ENCODE measurements at places on chromosomes 11 and 22.

DNA sequence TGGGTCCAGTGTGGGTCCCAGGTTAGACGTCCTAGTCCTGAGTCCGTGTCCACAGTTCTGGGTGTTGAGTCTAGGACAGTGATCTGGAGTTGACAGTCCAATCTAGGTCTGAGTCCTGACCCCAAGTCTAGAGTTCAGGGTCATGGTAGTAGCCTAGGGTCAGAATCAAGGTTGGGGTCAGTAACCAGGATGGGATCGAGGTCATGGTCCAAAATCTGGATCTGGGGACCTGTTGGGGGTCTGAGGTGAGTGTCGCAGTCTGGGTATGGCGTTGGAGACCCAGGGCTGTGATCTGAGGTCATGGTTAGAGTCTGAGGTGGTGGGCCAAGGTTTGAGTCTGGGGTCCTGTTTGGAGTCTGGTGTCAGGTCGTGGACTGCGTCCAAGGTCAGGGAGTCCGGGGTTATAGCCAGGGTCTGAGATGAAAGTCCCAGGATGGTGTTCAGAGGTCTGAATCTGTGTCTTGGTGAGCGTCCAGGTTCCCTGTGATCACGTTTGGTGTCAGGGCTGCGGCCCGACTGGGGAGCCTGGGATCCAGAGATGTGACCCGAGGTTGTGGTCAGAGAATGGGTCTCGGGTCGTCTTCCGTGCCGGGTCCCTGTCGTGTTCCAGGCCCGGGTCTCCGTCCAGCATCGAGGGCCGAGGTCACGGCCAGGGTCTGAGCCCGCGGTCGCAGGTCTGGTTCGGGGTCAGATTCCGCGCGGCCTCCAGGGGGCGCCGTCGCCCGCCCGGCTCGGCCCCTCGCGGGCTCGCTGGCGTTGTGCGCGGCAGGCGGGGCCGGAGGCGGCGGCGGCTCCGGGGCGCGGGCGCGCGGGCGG, 432 bp upstream of the GRK2 start:
- DNase-seq: peak; percentile 90

DNA sequence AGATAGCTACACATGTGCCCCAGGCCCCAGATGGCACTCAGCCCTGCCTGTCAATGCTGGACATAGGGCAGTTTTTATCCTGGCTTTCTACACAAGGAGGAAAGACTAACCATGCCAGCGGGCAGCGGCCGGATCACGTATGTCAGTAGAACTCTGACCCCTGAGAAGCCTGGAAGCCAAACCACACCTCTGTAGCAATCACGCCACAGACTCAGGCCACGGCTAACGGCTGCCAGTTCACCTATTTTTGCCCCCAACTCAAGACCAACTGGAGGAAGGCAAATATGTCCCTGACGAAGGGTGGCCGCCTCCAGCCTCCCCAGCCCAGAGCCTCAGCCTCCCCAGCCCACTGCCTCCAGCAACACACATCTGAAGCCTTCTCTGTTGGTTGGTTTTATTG, 7.2 kb upstream of the CD81 start:
- DNase-seq: no peak

DNA sequence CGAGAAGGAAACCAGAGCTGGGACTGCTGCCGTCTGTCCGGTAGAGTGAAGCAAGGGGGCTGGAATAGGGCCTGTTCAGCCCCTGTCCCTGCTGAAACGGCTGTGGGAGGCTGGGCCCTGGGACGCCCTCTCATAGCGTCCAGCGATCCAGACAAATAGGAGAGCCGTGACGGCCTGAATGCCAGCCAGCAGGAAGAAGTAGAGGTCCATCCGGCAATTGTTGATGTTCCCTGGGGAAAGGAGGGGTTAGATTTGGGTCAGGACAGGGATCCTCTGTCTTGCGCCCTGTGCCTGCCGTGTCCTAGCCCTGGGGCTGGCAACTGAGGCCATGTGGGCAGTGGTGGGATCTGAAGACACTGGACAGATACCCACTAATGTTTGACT, 12.9 kb downstream of the TMEM132A start:
- no peak for DNase-seq

DNA sequence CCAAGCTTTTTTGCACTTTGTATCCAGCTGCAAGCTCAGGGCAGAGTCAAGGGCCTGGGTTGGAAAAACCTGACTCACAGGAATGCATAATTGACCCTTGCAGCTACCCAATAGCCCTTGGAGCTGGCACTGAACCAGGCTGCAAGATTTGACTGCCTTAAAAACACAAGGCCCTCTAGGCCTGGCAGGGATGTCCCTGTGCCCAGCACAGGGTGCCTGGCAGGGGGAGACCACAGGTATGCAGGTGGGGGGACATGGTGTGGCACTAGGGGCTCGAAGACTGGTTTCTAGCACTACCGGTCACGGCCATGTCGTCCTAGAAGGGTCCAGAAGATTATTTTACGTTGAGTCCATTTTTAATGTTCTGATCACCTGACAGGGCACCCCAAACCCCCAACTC, 30.2 kb downstream of the SBF1 start:
- DNase-seq: no peak

- DNase-seq: peak; percentile 60
These were observed 195.9 kb downstream of the CSNK2A3 start for GRCh38 chr11:11157185-11157584.

GRCh38 chr11:128346804-128347203, 240.6 kb downstream of the ETS1 start:
- no peak for DNase-seq

GRCh38 chr11:131884461-131885073, 514.2 kb downstream of the NTM start:
- DNase-seq: no peak

GRCh38 chr22:27029584-27030130, 372.3 kb downstream of the MIAT start:
- DNase-seq: no peak

- DNase-seq: no peak
These were observed 7.0 kb downstream of the SERPING1 start for GRCh38 chr11:57604296-57605027.

- DNase-seq: peak; percentile 33
These were observed 47.0 kb upstream of the ADORA2A start for GRCh38 chr22:24380220-24380904.

GRCh38 chr22:48428631-48429371, 1398.9 kb downstream of the BRD1 start:
- DNase-seq: no peak

DNA sequence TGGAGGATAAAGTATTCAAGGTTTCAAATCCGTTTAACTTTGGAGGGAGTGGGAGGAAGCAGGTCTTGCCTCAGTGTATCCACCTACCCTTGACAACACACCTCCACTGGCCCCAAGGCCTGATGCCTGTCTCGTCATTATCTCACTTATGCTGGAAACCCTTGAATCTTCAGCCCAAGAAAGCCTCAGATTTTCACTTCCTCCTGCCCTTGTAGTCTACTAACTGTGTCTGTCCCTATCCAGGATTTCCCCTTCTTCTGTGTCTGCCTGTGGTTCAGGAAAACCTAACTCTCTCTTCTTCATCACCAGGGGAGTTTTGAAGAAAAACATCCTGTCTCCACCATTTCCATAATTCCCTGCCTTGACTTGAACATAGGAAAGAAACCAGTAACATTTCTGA, 56.1 kb downstream of the SYT9 start:
- DNase-seq: no peak

DNA sequence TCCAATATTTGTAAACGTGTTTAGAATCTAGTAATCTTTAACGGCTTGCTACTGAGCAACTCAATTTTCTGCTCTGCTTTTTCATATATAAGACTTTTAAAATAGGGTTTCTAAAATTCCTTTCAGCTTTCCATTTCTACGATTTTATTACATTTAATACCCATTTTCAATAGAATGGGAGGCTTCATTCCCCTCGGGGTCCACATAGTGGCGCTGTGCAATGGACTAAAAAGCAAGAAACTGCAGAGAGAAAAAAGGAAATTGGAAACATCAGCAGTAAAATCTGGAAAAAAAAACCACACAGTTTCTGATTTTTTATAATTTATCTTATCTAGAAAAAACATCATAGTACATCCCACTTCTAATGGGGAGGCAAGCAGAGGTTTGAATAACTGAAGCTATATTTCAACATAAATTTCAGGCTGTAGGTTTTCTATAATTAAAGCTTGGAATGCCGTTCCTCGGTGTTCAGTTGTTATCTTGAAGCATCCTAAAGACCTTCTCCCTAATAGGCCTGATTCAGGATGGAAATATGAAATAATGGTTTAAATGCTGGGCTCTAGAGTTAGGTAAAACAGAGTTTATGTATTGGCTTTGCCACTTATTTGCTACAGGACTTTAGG, 18.7 kb upstream of the JHY start:
- peak; percentile 65 for DNase-seq

- DNase-seq: no peak
These were observed 42.4 kb downstream of the PIK3C2A start for GRCh38 chr11:17165247-17165890.

- no peak for DNase-seq
These were observed 54.0 kb downstream of the GAB4 start for GRCh38 chr22:16954060-16954403.

GRCh38 chr11:109864834-109865547, 228.2 kb upstream of the ZC3H12C start:
- DNase-seq: no peak

DNA sequence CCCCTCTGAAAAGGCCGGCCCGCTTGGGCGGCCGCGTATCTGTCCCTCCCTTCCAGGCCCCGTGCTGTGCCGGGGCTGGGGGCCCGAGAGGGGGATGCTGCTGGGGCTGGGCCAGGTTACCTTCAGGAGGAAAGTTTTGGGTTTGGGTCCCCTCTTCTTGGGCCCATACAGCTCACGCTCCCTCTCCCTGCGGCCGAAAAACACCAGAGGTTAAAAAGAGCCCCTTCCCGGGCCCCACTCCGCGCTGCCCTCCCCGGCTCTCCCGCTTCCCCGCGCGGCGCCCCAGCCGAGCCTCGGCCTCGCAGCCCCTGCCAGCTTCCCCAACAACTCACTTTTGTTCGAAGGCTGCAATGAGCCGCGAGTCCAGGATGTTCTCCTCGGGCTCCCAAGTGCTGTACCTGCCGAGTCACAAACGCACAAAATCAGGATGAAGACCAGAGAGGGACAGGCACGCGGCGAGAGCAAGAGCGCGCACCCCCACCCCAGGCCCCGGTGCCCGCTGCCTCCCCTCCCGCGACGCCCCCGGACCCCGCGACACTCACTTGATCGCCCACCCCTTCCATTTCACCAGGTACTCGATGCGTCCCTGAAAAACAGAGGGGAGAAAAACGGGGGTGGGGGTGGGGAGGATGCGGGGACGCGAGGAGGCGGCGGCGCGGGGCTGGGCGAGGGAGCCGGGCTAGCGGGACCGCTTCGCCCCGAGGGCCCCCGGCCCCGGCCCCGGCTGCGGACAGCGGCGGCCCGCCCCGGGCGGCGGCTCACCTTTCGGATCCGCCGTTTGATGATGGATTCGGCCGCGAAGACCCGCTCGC, 450 bp downstream of the CBX6 start:
- DNase-seq: peak; percentile 35

DNA sequence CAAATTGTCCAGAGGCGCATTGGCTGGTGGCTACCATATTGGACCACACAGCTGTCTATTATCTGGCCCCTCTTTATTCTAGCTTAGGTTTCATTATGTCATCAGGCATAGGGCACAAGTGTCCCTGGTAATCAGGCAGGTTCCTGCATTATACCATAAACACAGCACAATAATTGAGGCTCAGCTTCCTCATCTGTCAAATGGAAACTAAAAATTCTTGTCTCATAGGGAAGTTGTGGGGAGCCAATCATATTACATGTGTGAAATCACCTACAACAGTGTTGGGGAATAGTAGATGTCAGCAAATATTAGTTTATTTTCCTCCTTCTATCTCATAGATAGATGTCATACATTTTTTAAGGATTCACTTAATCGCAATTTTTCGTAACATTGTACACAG, 231.0 kb upstream of the SORL1-AS1 start:
- DNase-seq: no peak

DNA sequence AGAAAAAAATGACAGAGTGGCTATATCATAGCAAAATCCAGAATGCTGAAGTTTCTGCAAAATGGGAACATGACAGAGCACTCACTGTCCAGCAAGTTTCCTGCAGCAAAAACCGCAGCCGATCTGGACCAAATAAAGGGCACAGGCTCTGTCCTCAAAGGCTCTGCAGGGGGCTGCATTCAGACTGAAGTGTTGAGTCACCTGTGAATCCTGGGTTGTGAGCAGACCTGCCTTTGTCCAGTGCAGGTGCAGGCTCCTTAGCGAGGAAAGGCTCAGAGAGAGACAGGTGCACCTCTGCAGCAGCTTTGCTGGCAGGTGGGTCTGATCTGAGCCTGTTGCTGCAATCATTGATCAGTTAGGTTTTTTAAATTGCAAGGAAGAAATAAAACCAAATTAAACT, 29.3 kb upstream of the NFAM1 start:
- no peak for DNase-seq

- no peak for DNase-seq
These were observed 68.2 kb upstream of the AMPD3 start for GRCh38 chr11:10386861-10387205.

- no peak for DNase-seq
These were observed 53.4 kb upstream of the PARVG start for GRCh38 chr22:44127356-44127755.

DNA sequence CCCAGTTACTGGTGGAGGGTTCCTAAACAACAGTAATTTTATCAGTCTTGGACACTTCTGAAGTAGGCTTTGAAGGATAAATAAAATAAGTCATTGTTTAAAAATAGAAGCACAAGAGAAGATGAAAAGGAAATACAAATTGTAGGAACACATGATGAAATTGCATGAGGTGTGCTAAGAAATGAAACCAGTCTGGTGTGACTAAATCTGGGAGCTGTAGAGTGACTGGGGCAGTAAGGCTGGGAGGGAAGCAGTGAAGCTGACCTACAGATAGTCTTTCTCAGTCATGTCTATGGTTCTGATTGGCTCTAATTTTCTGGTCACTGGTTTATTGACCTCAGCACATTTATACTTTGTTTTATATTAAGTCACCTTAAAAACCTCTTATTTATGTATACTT, 139.1 kb downstream of the SLC17A6 start:
- DNase-seq: no peak

DNA sequence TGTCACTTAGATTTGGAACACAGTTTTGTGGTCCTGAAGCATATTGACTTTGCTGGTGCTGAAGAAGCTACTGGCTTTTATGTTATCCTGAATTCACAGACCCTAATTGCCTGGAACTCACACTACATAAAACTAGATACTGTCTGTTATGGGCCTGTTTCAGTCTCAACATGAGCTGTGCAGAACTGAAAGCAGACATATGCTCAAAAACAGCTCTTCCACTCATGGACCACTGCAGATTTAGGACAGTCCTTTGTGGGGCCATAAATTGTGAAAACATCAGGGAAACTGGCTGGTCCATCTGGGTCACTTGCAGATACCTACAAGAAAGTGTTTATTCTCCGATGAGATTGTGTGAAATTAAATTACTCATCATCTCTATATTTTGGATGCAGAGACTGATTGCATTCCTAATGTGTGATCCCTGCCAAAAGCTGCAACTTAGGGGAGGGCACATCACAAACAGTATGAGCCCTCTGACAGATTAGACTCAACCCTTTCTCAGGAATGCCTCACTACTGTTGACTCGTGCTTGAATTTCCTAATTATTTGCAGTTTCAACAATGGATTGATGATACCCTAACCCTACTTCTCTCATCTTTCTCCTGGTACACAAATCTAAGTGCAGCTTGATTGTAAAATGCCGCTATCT, 10.2 kb upstream of the CLNS1A start:
- DNase-seq: no peak

Measured in glutamatergic neuron (in vitro differentiated cells).